Fibroblast of lung (primary cell): ENCODE measurements at places on chromosomes 11 and 22.

DNA sequence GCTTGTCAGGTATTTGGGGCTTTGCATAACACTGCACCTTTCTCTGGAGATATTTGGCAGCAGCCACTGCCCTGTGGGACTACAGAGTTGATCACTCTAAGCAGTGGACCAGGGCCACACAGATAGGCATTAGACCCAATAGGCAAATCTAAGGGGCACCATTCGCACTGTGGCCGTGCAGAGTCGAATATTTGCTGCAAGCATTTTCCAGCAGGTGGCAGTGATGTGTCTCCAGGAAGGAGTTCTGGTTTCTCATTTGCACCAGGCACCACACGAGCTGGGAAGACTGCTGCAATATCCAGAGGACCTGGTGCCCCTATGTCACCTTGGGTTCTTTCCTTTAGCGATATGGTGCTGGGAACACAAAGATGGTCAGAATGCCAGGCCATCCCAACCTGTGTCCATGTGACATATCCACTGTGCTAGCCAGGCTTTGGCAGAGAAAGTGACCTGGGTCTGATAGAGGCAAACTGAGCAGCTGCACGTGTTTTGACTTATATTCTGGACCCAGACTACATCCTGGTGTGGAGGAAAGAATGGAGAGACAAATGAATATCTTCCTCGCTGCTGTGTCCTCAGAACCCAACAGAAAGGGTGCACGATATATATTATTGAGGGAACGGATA lies 318.7 kb downstream of the BUD13 start:
- DNase-seq: peak; percentile 28

GRCh38 chr11:3217818-3218482 lies 663 bp downstream of the MRGPRG start:
- no peak for DNase-seq

GRCh38 chr22:28920757-28921584 lies 37.6 kb downstream of the ZNRF3 start:
- no peak for DNase-seq

DNA sequence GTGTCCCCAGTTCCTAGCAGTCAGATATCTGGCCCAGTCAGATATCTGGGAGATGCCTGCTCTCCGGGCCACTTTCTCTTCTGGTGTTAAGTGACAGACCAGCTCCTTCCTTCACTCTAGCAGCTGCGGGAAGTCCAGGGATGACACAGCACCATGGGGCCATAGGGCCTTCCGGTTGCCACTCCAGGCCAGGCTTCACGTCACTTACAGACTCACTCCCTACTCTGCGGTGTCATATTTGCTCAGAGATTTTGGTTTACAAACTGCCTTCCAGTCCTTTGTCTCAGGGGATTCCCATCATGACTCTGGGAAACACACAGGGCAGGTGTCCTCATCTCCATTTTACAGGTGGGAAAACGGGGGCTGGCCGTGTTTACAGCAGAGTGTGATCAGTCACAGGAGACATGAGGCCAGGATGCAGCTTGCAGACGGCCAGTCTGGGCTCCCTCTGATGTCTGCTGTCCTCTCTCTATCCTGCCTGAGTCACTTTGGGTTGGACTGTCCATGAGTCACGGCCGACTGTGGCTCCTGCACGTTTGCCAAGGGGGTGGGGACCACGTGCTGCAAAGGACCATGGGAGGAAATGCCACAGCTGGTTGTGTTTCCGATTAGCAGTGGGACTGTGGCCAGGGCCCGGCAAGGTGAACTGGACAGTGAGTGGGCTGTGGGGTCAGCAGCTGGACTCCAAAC lies 8.2 kb upstream of the TBC1D22A start:
- peak; percentile 93 for DNase-seq

- peak; percentile 94 for DNase-seq
Observed at GRCh38 chr11:2306452-2306823, 4.6 kb downstream of the TSPAN32 start.

DNA sequence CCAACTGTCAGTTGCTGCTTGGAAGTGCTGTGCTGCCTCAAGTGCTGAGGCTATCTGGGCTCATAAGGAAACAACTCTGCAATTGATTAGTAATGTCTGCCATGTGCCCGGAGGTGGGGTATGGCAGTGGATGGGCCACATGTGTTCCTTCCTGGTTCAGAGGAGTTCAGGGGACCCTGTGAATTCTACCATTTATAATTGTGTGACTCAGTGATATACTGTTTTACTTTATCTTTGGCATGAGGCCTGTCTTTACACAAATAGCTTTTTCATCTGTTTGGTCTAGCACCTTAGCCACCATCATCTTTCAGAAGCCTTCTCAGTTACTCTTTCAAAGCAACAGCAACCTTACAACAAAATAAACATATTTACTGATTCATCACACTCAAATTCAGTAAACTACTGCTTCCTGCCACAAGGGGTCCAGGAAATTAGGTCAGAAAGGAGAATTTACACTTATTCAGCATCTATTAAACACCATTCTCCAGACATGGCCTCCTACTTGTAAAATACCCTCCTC lies 20.9 kb downstream of the DKK3 start:
- peak; percentile 89 for DNase-seq

DNA sequence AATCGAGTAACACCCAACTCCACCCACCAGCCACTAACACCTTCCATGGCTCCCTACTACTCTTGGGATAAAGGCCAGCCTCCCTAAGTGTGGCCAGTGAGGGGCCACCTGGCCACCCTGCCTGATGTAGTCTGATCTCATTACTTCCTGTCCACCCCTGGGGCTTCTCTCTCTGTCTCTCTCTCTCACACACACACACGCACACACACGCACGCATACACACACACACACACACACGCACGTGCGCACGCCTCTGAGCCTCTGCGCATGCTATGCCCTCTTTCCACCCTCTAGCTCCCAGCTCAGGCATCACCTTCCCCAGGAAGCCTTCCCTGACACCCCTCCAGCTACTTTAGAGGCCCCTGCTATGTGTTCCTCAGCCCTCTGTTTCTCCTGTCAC lies 3.9 kb downstream of the MFNG start:
- DNase-seq: no peak

- DNase-seq: peak; percentile 52
Observed at GRCh38 chr11:108496643-108497256, 1.4 kb downstream of the POGLUT3 start.

- DNase-seq: no peak
Observed at GRCh38 chr11:47234669-47235100, 13.9 kb downstream of the ACP2 start.

DNA sequence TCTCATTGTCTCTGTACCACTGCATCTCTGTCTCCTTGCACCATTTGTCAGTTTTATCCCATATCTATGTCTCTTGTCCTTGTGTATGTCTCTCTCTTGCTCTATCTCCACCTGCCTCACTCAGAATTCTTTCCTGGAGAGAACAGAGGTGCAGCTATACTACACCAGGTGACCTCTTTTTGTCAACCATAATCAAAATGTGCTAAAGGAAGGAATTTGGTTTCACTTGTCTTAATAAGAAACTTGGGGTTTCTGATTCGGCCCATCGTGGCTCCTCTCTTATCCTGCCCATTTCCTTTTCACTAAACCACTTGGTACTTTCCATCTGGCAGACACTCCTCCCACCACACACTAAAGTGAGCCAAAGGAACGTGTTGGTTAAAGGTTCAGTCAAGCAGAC lies 2.0 kb upstream of the C11orf42 start:
- peak; percentile 9 for DNase-seq

DNA sequence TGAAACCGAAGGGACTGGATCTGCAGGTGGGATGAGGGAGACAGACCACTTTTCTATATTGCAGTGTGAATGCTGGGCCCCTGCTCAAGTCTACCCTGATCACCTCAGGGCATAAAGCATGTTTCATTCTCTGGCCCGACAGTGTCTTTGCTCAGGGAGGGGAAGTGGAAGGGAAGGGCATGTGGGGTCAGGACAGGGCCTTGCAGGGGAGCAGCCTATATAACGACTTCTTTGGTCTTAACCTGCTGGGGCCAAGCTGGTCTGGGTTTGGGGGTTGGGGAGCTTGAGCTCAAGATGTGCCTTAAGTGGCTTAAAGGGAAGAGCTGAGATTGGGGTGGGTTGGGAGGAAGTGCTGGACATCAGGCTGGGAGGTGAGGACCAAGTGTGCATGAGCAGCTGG lies 86.4 kb downstream of the GDPD4 start:
- no peak for DNase-seq

GRCh38 chr22:43227239-43227630 lies 40.3 kb upstream of the TTLL12 start:
- no peak for DNase-seq
